ENCODE measurements at places on chromosomes 11 and 22.

GRCh38 chr11:65489035-65489705 lies 9.7 kb upstream of the MALAT1 start:
- peak; percentile 85 for DNase-seq

- no peak for DNase-seq
Observed at GRCh38 chr11:67027943-67028542, 5.1 kb downstream of the SYT12 start.

DNA sequence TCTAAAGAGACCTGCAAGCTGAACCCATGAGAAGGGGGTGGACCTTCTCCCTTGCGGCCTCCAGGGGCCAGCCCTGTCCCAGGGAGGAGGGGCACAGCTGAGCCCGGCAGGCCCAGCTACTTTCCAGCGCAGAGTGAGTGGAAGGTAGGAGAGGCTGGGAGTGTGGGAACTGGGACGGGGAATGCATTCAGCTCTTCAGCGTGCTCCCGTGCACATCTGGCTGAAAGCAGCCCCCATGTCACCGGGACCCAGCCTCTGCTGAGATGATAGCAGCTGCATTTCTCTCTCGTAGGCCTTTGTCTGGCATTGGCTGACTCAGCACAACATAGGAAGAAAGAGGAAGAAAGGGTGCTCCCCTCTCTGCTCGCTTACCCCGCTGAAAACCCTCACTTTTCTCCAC lies 951.5 kb downstream of the TBC1D22A start:
- DNase-seq = no peak

- DNase-seq = no peak
Observed at GRCh38 chr11:103585911-103586310, 450.5 kb upstream of the DDI1 start.

GRCh38 chr11:82720267-82721065 lies 13.2 kb downstream of the FAM181B start:
- no peak for DNase-seq

DNA sequence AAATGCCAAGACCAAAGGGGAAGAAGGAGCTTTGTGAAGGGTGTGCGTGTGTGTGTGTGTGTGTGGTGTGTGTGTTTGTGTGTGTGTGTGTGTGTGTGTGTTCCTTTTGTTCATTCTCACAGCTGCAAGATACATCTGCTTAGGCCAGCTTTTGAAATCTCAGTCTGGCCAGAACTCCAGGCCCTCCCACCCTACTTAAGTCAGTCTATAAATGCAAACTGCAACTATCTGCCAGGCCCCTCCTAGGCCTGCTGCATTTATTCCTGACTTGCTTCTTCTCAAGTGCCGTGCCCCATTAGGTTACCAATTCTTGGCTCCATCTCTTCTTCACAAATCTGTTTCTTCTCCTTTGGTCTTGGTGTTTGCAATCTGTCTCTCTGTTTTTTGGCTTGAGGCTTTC lies 21.6 kb upstream of the RIC3 start:
- DNase-seq = no peak

- no peak for DNase-seq
Observed at GRCh38 chr11:119784421-119784820, 55.4 kb upstream of the NECTIN1 start.

DNA sequence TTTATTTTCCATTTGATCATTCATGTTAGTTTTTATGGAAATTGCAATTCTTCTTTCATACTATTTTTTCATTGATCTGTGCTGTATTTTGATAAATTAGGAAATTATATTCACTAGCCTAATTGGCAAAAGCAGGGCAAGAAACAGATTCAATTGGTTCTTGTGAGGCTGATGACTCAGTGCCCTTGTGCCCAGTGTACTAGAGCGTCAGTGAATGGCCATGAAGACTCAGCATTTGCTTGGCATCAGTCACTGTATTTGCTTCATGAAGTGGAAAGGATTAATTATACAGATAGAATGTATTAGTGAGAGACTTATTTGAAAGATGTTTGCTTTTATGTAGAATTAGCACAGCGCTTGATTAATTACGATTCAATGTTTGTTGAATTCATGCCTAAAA lies 31.8 kb downstream of the MRGPRX1 start:
- no peak for DNase-seq

DNA sequence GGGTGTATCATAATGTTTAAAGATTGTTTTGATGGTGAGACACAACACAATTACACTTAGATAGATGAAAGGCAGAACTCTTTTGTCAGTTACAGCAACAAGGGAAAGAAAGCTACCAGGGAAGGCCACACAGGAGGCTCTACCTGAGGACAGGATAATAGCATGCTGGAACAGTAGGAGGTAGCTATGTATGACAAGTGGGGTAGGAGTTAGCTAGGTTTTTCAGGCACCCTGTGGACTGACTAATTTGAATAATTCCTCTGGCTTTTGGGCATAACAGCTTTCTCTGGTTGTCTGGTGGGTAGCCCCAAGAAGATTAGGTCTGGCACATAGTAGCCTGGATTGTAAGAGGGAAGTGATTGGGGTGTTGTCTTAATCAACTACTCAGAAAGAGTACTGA lies 475.4 kb upstream of the CHORDC1 start:
- DNase-seq = no peak

DNA sequence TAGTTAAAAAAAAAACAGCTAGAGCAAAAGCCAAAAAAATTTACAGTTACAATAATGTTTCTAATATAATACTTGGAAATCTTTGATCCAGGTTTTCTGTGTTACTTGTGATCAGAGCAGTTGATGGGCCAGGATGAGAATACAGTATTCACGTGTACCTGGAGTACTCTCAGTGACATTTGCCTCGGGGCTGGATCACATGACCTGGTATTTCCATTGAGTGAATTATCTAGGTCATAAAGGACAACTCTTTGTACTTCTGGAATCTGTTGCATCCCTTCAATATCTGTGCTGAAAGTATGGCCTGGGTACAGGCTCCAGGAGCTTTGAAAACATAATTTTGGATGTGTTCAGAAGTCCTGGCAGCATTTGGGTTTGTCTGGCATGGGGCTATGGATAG lies 93.5 kb downstream of the GRAMD1B start:
- DNase-seq = no peak

GRCh38 chr11:112817376-112817775 lies 143.8 kb upstream of the NCAM1 start:
- no peak for DNase-seq

DNA sequence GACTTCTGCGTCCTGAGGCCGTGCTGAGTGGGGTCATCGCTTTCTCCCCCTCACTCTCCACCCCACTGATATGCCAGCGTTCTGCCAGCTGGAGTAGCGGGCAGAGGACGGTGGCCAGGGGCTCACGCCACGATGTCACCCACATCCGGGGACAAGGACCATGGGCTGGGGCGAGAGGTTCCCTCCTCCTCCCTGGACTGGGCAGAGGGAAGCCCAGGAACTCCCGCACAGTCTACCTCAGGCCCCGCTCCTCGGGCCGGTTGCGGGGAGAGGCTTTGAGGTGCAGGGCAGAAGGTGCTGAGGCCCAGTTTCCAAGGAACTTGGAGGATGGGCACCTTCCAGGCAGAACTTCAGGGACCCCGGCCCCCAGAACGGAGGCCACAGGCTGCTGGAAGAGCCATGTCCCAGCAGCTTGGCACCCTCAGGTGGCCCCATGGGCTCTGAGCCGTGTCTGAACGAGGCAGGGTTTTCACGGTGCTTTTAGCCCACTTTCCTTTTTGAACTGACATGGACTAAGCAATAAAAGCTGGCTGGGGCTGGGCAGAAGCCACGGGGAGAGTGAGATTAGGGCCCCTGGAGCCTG lies 25.4 kb downstream of the ADAMTS15 start:
- DNase-seq = peak; percentile 14

DNA sequence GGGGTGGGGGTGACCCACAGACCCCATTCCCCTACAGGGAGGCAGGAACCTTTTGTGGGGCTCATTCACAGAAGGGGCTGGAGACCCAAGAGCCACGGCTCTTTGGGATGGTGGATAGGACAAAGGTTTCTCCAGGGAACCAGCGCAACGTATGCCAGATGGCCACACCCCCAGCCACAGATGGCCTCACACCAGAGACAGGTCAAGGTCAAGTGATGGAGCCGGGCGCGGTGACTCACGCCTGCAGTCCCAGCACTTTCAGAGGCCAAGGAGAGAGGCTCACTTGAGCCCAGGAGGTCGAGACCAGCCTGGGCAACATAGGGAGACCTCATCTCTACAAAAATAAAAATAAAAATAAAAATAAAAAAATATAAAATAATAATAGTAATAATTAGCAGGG lies 17.1 kb upstream of the BRSK2 start:
- DNase-seq = no peak

- no peak for DNase-seq
Observed at GRCh38 chr11:76510060-76511047, 65.5 kb downstream of the EMSY start.

GRCh38 chr22:40709752-40710413 lies 30.6 kb downstream of the MCHR1 start:
- DNase-seq = peak; percentile 74

- no peak for DNase-seq
Observed at GRCh38 chr11:18468961-18469360, 13.3 kb downstream of the LDHAL6A start.

DNA sequence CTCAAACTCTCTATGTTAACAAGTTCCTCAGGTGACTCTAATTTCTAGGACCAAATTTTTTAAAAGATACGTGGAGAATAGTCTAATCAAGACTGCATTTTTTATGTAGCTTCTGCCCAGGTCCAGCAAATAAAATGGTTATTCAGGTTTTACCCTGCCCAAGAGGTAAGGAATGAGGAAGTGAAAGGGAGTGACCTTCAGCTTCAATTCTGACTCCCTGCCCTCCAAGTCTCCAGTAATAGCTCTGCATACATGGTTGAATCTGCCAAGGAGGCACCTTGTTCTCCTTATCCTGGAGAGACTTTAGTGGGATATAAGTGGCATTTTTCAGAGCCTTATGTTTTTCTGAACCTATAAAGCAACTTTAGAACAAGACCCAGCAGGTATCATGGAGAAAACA lies 15.5 kb downstream of the MUC15 start:
- DNase-seq = no peak

DNA sequence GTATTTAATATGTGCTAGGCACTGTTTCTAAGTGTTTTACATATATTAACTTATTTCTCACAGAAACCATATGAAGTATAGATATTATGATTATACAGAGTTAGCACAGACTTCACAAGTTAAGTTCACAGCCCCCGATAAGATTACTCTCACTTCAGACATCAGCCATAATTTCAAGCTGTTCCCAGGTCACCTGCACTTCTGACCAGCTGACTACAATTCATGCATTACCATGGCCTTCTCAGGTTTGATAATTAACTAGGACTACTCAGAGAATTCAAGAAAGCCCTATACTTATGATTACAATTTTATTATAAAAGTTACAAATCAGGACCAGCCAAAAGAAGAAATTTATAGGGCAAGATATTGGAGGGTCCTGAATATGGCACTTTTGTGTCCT lies 68.2 kb upstream of the RRM1 start:
- DNase-seq = no peak

Measured in right hindlimb (tissue), 1 donor.